Effector memory CD8-positive, alpha-beta T cell (primary cell): ENCODE measurements at places on chromosomes 6 and 20.

DNA sequence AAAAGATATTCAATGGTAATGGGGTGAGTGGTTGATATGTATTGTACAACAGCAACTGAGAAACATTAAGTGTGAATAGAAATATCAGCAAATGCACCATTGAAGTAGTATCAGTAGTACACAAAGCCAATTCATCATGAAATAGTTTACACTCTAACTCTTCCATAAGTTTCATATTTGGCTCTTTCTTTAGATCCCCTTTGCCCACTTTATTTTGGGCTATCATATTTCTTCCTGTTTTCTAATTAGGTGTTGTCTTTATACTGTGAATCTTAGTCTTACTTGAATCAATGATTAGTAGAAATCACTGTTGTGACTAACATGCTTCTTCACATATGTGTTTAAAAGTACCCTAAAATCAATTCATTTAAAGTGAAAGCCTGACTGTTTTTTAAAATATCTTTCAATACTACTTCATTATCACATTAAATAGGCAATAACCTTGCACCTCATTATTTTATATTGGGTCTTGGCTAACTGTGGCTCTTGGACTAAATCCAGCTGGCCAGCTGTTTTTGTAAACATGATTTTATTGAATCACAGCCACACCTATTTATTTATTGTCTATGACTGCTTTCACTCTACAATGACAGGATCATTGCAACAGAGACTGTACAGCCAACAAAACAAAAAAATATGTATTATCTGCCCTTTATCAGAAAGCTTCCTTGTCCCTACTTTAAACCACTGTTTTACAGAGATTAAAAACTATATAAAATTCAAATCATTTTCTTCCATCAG is 38.9 kb downstream of the EYS start:
- H3K27me3 ChIP-seq: no peaks in the 10 kb centered on the region
- no peak for DNase-seq
- H3K27ac ChIP-seq: no peak overlapping the region
- H3K36me3 ChIP-seq: no peaks in the 10 kb centered on the region

- no peak for DNase-seq
- no peak overlapping the region for H3K27ac ChIP-seq
- peaks cover 38% of the 10 kb centered on the region for H3K27me3 ChIP-seq
- H3K36me3 ChIP-seq: no peaks in the 10 kb centered on the region
- no peak overlapping the region for H3K4me3 ChIP-seq
Observed at GRCh38 chr6:17107863-17108262, 6.0 kb downstream of the STMND1 start.

DNA sequence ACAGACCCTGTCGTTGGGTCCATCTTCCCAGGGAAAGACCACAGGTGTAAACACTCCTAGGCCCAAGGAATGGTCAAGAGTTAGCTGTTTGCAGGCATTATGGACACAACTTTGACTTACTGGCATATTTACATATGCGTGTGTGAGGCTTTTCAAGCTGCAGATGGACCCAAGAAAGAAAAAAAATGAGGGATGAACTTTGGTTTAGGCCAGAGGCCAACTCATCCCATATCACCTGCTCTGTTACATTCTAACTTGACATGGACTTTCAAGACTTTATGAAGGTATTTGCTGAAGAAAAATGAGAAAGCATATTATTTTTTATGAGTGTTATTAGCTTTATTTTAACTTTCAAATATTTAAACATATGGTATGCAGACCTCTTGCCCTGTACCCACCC is 6.9 kb downstream of the COL19A1 start:
- no peaks in the 10 kb centered on the region for H3K36me3 ChIP-seq
- no peaks in the 10 kb centered on the region for H3K4me1 ChIP-seq
- DNase-seq: no peak
- no peak overlapping the region for H3K4me3 ChIP-seq

DNA sequence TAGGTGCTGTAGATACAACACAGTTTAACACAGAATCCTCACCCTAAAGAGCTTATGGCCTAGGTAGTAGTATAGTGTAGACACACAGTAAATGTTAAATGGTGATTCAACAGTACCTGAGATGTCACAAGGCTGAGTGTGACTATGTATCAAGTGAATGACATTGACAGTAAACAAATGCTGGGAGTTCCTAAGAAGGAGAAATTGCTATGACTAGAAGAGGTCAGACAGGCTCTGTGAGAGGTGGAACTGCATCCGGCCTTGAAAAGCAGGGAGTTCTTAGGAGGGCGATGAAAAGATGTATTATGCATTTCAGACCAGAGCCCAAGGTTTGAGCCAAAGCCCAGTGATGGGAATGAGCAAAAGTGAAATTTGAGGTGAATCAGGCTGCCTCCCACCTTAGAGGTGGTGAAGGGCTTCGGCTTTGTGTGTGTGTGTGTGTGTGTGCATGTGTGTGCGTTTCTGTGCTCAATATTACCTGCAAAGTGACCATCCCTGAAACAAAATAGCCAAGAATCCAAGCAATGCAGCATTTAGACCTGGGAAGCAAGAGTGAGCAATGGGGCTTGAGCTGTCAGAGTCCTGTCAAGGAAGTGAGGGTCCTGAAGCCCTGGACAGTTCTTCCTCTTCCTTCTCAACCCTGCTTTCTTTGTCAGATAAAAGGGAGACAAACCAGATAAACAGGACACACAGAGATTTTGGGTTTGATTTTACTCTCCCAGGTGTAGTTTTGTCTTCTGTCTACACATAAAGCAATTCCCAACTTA is 32.3 kb upstream of the CITED2 start:
- peaks cover 4% of the 10 kb centered on the region for H3K36me3 ChIP-seq
- no peaks in the 10 kb centered on the region for H3K4me1 ChIP-seq
- no peak for DNase-seq
- H3K27ac ChIP-seq: no peak overlapping the region

DNA sequence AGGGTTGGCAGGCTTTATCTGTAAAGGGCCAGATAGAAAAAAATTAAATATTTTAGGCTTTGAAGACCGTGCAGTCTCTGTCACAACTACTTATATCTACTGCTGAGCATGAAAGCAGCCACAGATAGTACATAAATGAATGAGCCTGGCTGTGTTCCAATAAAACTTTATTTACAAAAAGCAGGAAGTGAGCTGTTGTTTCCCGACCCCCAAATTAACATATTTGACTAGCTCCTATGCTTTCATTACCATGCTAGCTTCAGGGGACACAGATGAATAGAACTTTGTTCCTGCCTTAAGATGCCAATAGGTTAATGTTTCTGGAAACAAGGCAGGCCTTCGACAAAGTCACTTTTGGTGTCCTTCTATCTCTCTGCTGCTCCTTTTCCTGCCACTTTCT is 1058.0 kb upstream of the FLRT3 start:
- DNase-seq: no peak
- H3K27me3 ChIP-seq: no peaks in the 10 kb centered on the region
- H3K4me1 ChIP-seq: no peaks in the 10 kb centered on the region
- no peaks in the 10 kb centered on the region for H3K36me3 ChIP-seq

DNA sequence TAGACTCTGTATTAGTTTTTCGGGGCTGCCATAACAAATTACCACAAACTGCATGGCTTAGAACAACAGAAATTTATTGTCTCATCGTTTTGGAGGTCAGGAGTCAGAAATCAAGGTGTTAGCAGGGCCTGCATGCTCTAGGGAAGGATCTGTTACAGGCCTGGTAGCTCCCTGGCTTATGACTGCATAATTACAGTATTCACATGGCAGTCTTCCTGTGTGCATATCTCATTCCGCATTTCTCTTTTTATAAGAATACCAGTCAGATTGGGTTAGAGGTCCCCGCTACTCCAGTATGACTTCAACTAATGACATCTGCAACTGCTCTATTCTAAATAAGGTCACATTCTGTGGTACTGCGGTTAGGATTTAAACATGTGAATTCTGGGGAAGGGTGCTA is 59.3 kb upstream of the SLC2A12 start:
- no peak for DNase-seq
- no peaks in the 10 kb centered on the region for H3K36me3 ChIP-seq
- no peak overlapping the region for H3K27ac ChIP-seq

DNA sequence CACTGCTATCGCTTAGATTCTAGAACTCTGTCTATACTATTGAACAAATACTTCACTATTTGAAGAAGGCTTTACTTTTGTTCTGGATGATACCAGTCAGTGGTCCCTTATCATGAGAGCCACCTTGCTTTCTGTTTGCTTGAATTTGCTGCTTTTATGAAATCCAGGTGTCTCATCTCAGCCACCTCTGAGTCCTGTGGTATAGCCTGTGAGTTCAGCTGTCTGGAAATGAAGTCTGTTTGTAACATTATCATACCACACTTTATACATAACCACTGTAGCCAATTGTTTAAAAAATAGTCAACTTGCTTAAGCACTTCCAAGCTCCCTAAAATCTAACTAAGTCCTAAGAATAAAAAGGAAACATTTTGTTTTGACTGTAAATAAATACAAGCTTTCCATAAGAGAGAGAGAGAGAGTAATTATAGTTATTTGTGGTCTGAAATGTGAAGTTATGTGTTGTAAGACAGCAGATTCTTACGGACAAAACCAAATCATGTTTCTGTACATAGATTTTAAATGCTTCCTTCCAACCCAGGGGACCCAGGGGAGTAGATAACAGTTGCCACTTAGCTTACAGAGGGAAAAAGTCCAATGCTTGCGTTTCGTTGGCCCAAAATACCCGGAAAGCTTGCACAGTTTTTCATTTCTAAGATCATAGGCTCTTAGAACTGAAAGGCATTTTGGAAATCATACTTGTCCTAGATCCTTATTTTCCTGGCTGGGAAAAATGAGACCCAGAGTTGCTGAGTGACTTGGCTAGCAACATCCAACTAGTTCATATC is 1107.8 kb upstream of the FLRT3 start:
- no peaks in the 10 kb centered on the region for H3K4me1 ChIP-seq
- no peak overlapping the region for H3K27ac ChIP-seq
- H3K36me3 ChIP-seq: no peaks in the 10 kb centered on the region
- DNase-seq: no peak

DNA sequence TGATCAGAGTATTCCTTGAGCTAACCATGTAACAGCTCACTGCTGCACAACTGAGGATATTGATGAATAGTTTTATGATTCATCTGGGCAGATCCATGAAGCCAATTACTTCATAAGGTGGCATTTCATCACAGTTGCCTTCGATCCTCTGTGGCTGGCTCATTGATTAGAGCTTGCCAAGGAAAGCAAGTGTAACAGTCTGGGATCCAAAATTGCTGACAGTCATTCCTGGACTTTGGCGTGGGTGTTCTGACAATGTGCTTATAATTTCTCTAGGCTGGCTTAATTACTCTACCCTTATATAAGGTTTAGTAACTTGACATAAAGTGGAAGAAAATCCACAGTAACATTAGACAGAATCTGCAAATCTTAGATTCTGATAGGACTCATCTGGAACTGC is 551.3 kb upstream of the CDH4 start:
- peaks cover 2% of the 10 kb centered on the region for H3K4me1 ChIP-seq
- DNase-seq: no peak
- no peak overlapping the region for H3K4me3 ChIP-seq
- no peaks in the 10 kb centered on the region for H3K36me3 ChIP-seq
- peaks cover 24% of the 10 kb centered on the region for H3K27me3 ChIP-seq

- H3K27ac ChIP-seq: no peak overlapping the region
- H3K4me1 ChIP-seq: peaks cover 4% of the 10 kb centered on the region
- H3K4me3 ChIP-seq: no peak overlapping the region
- no peaks in the 10 kb centered on the region for H3K27me3 ChIP-seq
- peaks cover 18% of the 10 kb centered on the region for H3K36me3 ChIP-seq
Observed at GRCh38 chr6:160477901-160478300, 129.7 kb downstream of the SLC22A3 start.

- H3K4me3 ChIP-seq: no peak overlapping the region
- DNase-seq: no peak
- peaks cover 1% of the 10 kb centered on the region for H3K4me1 ChIP-seq
- H3K27ac ChIP-seq: no peak overlapping the region
Observed at GRCh38 chr6:105569706-105570105, 166.8 kb upstream of the PREP start.

DNA sequence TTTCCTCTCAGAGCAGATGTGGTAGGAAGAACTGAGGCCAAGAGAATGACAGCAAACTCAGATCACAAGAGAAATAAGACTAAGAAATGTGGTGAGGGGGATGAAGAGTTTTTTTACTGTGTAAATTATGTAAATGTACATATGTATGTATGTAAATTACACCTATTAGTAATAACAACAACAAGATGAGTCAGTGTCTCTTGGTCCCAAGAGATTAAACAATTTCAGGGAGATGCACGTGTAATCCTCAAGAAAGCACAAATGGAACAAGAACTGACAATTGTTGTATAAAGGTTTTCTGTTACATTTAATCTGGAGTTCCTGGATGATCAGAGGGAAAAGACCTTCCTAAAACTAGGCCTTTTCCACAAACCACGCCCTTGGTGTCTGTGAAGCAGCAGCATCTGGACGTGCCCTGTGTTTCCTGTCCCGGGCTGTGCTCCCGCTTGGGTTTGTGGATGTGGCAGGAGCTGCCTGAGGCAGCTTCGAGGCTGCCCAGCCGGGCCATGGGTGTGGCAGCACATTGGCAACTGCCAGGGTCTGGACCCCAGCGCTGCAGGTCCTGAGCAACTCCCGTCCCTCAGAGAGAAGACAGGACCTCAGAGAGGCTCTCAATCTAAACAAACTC is 994 bp downstream of the CLDN20 start:
- H3K4me1 ChIP-seq: peaks cover 9% of the 10 kb centered on the region
- no peak for DNase-seq
- no peak overlapping the region for H3K4me3 ChIP-seq
- H3K27me3 ChIP-seq: no peaks in the 10 kb centered on the region

GRCh38 chr6:148407372-148407771 is 64.7 kb downstream of the SASH1 start:
- no peak overlapping the region for H3K4me3 ChIP-seq
- H3K4me1 ChIP-seq: no peaks in the 10 kb centered on the region
- H3K27me3 ChIP-seq: peaks cover 11% of the 10 kb centered on the region
- H3K27ac ChIP-seq: no peak overlapping the region

DNA sequence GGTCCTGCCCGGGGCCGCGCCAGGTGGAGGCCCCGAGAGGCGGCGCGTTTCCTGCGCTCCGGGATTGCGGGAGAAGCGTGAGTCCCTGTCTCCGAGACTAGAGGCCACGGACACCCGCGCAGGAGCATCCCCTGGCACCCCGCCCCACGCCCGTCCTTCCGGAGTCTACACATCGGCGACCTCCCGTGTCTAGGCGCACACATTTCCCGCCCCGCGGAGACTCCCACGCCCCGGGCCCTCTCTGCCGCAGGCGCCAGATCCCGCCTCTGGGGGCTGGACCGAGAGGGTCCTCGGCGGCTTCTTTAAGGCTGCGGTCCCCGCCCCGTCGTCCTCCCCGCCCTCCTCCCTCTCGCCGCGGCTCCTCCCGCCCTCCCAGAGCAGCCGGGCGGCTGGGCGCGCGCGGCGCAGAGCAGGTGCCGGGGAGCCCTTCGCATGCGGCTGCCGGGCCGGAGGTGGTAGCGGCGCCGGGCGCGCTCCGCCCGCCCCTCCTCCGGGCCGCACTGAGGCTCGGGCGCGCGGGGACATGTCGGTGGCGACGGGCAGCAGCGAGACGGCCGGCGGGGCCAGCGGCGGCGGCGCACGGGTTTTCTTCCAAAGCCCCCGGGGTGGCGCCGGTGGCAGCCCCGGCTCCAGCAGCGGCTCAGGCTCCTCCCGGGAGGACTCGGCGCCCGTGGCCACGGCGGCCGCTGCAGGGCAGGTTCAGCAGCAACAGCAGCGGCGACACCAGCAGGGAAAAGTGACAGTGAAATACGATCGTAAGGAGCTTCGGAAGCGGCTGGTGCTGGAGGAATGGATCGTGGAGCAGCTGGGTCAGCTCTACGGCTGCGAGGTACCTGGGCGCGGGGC is at the start of gene PPP1R14C:
PPP1R14C (plus strand) TSS at position 375 of the 846 bp plus-strand sequence; CDS start at position 524, 149 bp downstream.
- peak; percentile 3 for DNase-seq
- peaks cover 4% of the 10 kb centered on the region for H3K36me3 ChIP-seq
- peaks cover 13% of the 10 kb centered on the region for H3K4me1 ChIP-seq
- H3K4me3 ChIP-seq: peak within 1 kb of the TSS; percentile 75
